Suppressor macrophage treated with lipopolysaccharide for 1 hour (primary cell): ENCODE measurements at places on chromosomes 12 and 14.

GRCh38 chr12:71075743-71076142 is 82.1 kb downstream of the TSPAN8 start:
- no peak for DNase-seq

- DNase-seq = peak; percentile 11
Observed at GRCh38 chr12:25997201-25997963, 38.9 kb downstream of the RASSF8 start.

DNA sequence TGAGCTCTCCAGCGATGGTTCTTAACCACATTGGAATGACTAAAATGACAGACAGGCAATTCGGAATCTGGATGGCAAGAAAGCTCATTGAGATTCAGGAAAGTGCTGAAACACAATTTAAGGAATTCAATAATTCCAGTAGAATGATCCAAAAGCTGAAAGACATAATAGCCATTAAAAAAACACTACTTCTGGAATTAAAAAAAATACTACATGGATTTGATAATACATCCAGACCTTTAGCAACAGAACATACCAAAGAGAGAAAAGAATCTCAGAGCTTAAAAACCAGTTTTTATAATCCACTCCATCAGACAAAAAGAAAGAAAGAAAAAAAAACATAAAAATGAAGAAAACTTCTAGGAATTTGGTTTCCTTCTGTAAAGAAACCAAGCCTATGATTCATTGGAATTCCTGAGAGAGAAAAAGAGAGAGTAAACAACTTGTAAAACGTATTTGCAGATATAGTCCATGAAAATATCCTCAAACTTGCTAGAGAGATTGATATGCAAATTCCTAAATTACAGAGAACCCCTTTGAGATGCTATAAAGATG is 52.8 kb downstream of the SLCO1B1 start:
- no peak for DNase-seq

- no peak for DNase-seq
Observed at GRCh38 chr12:106187155-106187789, 48.5 kb upstream of the NUAK1 start.

- peak; percentile 43 for DNase-seq
Observed at GRCh38 chr12:10243818-10244520, 31.3 kb downstream of the GABARAPL1 start.

DNA sequence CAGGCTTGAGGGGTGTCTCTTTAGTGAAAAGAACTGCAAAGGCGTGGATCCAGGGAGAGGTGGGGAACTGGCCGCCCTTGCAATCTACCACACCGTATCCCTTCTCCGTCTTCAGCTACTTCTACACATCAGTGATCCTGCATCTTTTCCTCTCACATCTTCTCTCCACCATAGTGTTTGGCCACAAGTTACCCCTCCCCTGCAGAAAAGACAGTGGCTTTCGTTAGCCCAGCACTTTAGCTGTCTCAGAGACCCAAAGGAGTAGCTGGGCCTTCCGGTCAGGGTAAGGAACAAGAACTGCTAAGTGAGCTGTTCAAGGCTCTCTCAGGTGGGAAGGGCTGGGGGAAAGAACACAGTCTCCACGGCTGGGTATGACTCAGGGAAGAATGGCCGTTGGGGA is 158.4 kb downstream of the NDUFA12 start:
- no peak for DNase-seq

- DNase-seq = no peak
Observed at GRCh38 chr14:103204852-103205540, 81.7 kb downstream of the TNFAIP2 start.

DNA sequence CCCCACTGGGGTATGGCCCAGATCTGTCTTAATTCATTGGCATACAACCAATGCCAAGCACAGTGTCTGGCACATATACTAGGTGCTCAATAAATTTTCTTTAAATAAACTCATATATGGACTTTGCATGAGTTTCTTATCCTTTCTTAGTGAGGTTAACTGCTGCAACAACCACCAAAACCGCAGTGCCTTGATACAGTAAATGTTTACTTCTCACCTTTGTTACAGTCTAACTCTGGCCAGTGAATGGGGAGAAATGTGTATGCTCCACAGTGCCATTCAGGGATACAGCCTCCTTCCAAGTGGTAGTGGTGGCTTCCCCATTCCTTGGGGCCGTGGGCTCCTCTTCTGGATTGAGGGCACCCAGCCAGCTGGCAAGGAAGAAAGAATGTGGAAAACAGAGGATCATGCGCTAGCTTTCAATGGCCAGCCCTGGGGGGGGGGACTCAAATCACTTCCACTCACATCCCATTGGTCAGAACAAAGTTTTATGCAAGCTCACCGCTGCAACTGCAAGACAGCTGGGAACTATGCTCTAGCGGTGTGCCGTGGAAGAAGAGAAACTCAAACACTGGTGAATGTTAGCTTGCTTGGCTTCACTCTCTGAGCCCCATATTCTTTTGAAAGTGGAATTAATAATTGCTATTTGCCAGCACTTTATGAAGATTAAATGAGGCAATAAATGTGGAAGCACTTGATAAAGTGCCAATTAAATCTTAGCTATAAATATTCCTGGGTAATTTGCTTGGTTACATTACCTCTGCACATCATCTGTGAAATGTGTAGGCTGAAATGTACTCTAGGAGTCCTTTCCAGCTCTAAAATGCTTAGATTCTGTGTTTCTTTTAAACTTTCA is 51.0 kb upstream of the SOCS2 start:
- DNase-seq = no peak

DNA sequence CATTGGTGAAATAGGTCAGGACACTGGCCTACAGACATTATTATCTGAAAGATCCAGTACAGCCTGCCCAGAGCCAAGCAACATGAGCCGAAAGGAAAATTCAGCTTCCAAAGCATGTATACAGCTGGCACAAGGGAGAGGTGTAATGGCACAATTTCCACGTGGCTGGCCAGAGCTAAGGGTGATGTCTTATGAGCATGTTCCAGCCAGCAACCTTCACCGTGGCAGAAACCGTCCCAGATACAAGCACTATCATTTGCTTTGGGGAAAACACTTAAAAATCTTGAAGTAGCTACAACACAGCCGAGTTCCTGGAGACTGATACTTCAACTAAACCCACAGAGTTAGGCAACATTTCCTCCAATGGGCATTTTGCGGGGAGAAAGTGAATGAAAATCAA is 44.5 kb downstream of the CORO1C start:
- no peak for DNase-seq

DNA sequence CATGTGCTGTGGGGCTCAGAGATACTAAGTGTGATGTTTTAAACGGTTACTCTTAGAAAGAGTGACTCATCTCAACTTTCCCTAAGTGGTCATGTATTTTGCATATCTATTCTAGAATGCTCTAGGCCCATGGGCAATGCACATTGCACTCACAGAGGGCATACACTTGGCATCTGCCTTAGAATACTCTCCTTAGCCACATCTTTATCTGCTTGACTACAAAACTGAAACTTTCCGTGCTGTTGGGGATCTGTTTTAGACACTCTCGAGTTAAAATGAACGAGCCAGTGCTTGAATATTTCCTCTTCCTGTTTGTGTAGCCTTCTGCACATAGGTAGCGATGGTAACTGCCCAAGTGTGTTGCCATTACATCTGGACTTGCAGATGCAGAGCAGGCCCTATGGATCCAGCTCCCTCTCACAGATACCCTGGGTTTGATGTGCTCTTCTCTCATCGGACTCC is 180.5 kb downstream of the CAND1 start:
- peak; percentile 57 for DNase-seq

- no peak for DNase-seq
Observed at GRCh38 chr12:79083181-79083580, 218.6 kb downstream of the SYT1 start.

DNA sequence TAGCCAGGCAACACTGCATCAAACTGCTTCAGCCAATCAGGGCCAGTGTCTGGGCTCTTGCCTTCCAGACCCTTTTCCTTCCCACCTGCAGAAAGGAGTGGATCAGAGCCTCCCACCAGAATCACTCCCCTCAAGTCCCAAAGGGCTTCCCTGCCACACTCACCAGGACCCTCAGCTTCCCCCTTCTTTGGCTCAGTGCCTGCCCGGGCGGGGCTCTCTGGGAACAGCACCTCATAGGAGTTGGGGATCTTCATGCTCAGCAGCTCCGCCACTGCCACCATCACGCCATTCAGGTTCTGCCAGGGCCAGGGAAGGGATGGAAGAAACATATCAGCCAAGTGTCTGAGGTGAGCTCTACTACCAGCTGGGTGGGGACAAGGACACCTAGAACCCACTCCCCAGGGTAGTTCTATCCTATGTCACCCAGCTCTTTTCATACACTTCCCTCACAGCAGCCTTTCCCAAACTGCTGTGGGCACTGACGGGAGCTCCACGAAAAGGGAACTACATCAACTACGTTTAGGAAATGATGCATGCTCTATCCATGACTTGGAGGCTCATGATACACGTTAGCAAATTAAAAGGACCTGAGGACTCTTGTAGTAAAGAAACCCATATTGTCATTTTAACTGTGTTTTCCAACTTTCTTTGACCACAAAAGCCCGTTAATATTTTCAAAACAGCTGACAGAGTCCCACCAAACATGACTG is 9.4 kb upstream of the PRKAG1 start:
- DNase-seq = peak; percentile 75

- no peak for DNase-seq
Observed at GRCh38 chr14:82029038-82029437, 495.4 kb upstream of the SEL1L start.

GRCh38 chr12:49674318-49674981 is 32.8 kb downstream of the FMNL3 start:
- peak; percentile 33 for DNase-seq

DNA sequence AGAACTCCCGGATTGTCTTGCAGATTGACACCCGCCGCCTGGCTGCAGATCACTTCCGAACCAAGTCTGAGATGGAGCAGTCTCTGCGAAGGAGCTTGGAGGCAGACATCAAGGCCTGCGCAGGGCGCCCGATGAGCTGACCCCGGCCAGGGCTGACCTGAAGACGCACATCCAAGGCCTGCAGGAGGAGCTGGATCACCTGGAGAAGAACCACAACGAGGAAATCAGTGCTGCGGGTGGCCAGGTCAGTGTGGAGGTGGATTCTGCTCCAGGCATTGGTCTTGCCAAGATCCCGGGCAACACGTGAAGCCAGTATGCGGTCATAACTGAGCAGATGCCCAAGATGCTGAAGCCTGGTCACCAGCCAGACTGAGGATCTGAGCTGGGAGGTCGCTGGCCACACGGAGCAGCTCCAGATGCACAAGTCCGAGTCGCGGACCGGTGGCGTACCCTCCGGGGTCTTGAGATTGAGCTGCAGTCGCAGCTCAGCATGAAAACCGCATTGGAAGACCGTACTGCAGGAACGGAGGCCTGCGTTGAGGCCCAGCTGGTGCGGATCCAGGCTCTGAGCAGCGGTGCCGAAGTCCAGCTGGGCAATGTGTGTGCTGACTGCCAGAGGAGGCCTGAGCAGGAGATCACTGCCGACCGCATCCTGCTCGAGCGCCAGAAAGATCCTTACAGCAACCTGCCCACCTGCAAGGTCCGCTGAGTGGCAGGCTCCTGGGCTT is 12.4 kb upstream of the A2M start:
- no peak for DNase-seq

- peak; percentile 81 for DNase-seq
Observed at GRCh38 chr12:50537538-50537919, 32.7 kb downstream of the DIP2B start.

DNA sequence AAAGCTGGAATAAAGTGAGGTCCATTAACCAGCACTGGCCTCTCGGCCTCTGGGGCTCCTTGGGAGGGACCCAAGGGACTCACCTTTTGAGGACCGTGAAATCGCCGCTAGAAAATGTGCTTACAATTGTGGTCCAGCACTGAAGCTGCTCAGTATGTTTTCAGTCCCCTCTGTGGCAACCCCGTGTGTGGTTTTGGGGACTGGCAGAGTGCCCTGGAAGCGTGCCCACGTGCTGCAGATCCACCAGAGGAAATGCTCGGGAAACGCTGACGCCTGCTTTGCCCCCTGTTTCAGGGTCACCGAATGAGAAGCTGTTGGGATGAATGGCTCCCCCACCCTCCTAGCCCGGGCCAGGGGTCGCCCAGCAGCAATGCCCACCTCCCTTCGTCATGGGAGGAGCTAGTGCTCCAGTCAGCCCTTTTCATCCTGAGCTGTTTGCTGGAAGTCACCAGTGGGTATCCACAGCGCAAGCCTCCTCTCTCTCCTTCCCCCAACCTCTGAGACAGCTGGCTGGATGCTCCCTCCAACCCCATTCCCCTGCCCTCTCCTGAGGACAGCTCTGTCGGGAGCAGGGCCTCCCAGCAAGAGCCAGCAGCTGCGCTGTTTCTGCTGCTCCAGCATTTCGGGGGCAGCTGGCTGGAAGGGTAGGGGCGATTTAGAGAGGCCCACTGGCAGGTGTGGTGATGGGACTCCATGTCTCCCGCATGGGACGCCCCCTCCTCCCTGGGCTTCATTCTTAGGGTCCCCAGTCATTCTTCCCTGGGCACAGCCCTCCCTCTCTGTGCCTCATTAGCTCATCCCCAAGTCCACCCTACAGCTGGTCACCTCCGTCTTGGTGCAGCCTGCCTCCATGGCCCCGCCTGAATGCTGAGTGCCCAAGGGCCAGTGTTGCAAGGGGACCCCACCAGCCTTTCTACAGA is 33.2 kb upstream of the PPP1R13B start:
- DNase-seq = peak; percentile 33

GRCh38 chr14:57502586-57503254 is 9.1 kb upstream of the CCDC198 start:
- no peak for DNase-seq

DNA sequence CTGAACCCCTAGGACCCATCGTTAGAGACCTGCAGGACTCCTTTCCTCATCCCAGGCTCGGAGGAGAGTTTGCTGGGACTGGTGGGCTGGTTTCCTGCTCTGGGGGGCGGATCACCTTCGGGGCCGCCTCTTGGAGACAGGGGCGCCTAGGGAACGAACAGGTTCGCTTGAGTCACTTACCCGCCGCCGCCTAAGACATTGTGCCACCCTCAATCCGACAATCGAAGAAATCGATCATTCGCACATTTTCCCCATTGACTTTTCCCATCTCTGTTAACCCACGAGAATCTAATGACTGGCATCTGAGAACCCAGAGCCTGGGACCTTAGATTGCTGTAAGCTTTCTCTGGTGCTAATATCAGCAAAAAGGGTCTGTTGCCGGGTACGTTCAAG is 322 bp downstream of the SLC39A9 start:
- DNase-seq = no peak

DNA sequence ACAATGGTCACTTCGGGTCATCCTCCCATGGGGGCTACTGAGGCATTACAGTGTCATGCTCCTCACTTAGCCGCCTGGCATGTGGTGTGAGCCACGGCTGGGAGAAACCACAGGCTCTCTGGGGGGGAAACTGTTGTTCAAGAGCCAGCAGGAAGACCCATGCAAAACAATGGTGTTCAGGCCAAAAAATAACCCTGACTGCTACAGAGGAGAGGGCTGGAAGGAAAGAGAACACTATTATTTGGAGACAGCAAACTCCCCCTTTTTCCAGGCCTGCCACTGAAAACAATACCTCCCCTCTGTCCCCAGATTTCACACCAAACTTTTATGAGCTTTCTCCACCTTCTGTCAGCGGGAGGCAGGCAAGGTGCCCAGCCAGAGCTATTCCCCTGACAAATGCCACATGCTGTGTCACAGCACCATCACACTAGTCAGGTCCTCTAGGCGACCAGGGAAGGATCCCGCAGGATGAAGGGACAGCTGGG is 83.7 kb downstream of the CHGA start:
- no peak for DNase-seq
